ENCODE measurements at places on chromosomes 11 and 22.

DNA sequence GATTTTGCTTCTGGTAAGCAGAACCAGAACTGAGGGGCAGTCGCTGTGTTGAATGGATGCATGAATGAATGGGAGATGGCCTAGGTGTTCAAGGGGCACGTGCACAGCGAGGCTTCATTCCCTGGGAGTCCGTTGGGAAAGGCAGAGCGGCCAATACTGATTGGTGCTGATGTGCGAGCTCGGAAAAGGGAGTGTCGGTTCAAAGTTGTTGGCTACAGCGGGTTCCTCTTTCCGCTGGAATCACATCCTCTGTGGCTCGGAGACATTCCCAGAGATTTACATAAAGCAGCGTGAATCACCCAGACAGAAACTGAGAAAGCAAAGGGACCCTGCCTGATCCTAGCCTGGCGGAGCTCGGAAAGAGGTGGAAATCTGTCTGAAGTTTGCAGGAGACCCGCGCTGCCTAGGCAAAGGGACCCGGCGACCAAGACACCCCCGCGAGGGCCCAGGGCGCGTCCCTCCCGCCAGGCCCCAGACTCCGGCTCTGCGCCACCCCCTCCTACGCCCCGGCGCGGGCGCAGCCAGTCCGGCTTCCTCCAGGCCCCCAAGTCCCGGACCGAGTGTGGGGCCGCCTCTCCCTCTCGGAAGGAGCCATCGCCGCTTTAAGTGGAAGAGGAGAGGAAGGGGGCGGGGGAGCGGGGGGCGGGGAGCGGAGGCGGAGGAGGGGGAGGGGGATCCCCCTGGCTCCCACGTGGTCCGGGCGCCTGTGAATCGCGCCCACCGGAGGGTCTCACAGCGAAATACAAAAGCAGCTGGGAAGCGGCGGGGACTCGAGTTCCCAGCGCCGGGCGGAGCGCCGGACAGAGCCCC is at the start of gene FJX1:
Gene FJX1, plus strand, starts transcription at position 774 of the 810 bp plus-strand sequence. CDS start 177 bp downstream, outside the sequence.
- DNase-seq, result no peak

DNA sequence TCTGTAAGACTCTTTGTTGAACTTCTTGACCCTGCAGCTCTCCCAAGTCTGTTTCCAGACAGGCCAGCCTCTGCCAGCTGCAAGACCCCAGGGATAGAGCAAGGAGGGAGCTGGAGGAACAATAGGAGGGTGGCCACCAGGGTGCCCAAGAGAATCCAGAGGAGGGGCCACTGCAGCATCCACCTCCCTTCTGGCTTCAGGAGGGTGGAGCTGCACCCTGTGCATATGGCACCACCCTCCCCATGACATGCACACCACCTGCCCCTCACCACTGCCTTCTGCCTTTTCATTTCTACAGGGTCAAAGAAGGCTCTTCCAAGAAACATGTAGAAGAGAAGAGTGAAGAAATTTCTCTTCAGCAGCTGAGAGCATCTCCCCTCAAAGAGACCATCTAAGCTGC is 20.1 kb upstream of the POLA2 start:
- no peak for DNase-seq

GRCh38 chr11:77672264-77672663 is 34.7 kb upstream of the CLNS1A start:
- DNase-seq, result no peak

DNA sequence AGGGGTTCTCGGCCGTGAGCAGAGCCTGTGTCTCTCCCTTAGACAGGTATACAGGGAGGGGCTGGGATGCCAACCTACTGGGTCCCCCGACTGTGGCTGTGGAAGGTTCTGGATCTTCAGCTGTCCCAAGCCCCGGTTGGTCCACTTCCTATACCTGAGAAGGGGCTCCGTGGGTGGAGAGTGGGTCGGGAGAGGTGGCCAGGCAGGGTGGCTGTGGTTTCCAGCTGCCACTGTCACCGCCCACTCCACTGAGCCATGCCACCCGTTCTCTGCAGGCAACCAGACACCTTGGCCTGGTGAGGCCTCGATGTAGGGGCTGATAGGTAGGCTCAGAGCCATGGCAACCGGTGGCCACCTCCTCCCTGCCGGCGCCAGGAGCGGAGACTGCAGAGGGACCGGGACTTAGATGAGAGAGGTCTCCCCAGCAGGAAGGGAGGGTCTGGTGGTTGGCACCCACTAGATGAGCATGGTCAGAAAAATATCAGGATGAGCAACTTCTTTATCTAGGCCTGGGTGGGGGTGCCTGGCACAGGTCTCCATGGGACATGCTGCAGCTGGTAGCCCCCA is 53.8 kb downstream of the TRIOBP start:
- no peak for DNase-seq

DNA sequence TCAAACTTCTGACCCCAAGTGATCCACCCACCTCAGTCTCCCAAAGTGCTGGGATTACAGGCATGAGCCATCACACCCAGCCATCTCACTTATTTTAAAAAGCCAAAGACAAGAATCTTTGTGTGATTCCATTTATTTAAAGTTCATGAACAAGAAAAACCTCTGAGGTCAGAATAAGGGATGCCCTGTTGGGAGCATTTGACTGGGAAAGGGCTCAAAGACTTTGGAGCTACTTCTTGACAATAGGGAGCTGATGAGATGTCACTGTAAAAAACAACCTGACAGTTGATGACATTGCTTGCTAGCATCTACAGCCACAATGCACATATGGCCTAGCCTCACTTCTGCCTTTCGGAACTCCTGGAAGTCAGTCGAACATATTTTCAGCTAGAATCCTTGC is 5.1 kb upstream of the ZNF280B start:
- no peak for DNase-seq
